ENCODE measurements at places on chromosomes 2 and 18. TPM values are rescaled to one million over a fixed set of nuclear protein-coding genes. Genes with fewer than 3 reads are reported as not detected.

The COL6A3 gene
- total RNA-seq = 0.14 TPM

The FZD7 gene
- 6.2 TPM for total RNA-seq

The TMEM178A gene
- total RNA-seq = 0.29 TPM

The KRTCAP3 gene
- total RNA-seq = 0.39 TPM

The DLX1 gene
- 2.4 TPM for total RNA-seq

The FSIP2 gene
- total RNA-seq = not detected

The CGREF1 gene
- 8.6 TPM for total RNA-seq

The ICOS gene
- total RNA-seq = not detected

The MAT2A gene
- total RNA-seq = 532 TPM

The LIMS3 gene
- not detected for total RNA-seq

The ST8SIA3 gene
- total RNA-seq = not detected

The PRKCE gene
- 9.6 TPM for total RNA-seq

The CHMP3 gene
- 124 TPM for total RNA-seq

The PCARE gene
- total RNA-seq = not detected

The PHOSPHO2 gene
- 3.0 TPM for total RNA-seq

The ZSWIM2 gene
- not detected for total RNA-seq

The ZNF892 gene
- total RNA-seq = 0.43 TPM

The MRPS9 gene
- total RNA-seq = 32.4 TPM

The FAM237A gene
- total RNA-seq = not detected

The RAB17 gene
- total RNA-seq = 0.36 TPM

The ARHGEF4 gene
- 9.1 TPM for total RNA-seq

The CYBRD1 gene
- total RNA-seq = 29.8 TPM

The DYNAP gene
- total RNA-seq = not detected

The CLEC4F gene
- total RNA-seq = not detected

The PLGLB1 gene
- 0.30 TPM for total RNA-seq

The CYRIA gene
- 0.27 TPM for total RNA-seq

The AGXT gene
- total RNA-seq = not detected

The RND3 gene
- 44.2 TPM for total RNA-seq

The TET3 gene
- total RNA-seq = 7.2 TPM

The PJVK gene
- 2.1 TPM for total RNA-seq

The PTMA gene
- 1,450 TPM for total RNA-seq

The TCF23 gene
- not detected for total RNA-seq

The XRCC5 gene
- total RNA-seq = 183 TPM

The CCDC85A gene
- total RNA-seq = 0.22 TPM

The SH3BP4 gene
- 41.0 TPM for total RNA-seq

The HAAO gene
- not detected for total RNA-seq

The METTL4 gene
- total RNA-seq = 4.8 TPM

The DTYMK gene
- total RNA-seq = 137 TPM

The CMPK2 gene
- 1.3 TPM for total RNA-seq

The ATP6V1B1 gene
- total RNA-seq = 2.5 TPM

The COL4A4 gene
- total RNA-seq = 2.4 TPM

The RAB6C gene
- not detected for total RNA-seq

The SPHKAP gene
- not detected for total RNA-seq

The SLC5A7 gene
- total RNA-seq = not detected

Data from A549 treated with GW870086 at 1 μM for 4 hours (cell line).